ENCODE measurements at places on chromosomes 2 and 18.

DNA sequence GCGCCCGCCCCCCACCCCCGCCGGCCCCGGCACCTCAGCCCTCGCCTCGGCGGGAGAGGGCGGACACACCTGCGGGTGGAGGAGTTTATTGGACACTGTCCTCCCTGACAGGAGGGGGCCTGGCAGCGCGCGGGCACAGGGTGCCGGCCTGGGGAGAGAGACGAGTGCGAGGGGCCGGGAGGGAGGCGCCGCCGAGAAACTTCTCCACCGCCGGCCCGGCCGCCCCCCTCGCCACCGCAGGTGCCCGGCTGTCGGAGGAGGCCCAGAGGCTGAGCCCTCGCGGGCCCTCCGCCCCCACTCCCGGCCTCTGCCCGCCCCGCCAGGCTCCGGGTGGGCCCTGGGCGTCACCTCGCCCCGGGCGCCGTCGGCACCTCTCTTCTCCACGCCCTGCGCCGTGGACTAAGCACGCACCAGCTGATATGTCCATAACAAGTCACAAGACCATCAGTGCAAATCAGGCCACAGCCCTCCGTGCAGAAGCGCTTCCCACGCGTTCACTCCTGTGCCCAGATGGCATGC is 311.3 kb downstream of the CELF4 start:
- no peak for DNase-seq

DNA sequence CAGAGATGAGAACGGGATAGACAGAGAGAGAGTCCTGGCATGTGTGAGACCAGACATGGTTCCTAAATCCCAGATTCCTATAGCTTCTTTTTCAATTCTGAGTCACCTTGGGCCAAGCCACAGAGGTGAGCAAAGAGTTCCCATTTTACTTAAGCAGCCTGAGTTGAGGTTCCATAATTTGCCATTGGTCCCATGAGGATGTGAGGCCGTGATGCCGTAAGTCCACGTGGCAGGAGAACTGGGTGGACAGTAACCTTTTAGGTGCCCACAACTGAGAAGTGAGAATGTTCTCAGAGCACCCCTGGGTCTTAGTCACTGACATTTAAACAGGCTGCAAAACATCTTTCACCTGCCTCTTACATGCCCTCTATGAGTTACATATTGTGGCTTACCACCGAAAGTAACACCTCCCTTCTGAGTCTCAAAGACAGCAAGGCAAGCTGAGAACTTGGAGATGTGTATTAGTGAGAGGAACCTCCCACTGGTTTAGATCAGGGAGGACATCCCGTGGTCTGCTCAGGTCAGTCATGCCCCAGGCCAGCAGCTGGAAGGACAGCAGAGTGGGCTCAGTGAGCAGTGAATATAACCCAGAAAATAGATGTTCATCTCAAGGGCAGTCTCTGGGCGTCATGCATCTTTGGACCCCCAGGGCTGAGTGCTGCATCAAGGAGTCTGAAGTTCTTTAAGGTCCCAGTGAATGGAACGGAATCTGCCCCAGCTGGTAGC is 127.9 kb upstream of the LGALSL start:
- DNase-seq = no peak

GRCh38 chr18:48601343-48601742 is 62.5 kb downstream of the CTIF start:
- no peak for DNase-seq

- DNase-seq = no peak
Observed at GRCh38 chr18:48932462-48932818, 18.3 kb downstream of the SMAD7 start.

- no peak for DNase-seq
Observed at GRCh38 chr2:85162746-85163301, 29.6 kb downstream of the TCF7L1 start.

DNA sequence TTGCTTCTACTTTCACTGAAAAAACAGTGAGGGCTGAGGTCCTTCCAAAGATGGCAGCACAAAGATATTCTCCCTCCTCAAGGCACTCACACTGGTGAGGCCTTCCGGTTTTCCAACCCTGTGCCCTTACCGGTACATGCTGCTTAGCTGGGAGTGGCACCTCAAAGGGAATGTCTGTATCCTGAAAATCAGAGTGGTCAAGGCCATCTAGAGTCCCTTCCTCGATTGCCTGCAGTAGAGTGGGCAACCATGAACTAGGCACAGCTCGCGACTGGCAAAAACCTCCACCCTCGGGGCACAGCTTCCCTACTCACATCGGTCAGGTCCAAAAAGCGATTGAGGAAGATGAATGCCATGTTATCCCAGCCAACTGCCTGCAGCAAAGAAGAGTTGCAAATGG is 3.4 kb downstream of the KRTCAP3 start:
- no peak for DNase-seq

DNA sequence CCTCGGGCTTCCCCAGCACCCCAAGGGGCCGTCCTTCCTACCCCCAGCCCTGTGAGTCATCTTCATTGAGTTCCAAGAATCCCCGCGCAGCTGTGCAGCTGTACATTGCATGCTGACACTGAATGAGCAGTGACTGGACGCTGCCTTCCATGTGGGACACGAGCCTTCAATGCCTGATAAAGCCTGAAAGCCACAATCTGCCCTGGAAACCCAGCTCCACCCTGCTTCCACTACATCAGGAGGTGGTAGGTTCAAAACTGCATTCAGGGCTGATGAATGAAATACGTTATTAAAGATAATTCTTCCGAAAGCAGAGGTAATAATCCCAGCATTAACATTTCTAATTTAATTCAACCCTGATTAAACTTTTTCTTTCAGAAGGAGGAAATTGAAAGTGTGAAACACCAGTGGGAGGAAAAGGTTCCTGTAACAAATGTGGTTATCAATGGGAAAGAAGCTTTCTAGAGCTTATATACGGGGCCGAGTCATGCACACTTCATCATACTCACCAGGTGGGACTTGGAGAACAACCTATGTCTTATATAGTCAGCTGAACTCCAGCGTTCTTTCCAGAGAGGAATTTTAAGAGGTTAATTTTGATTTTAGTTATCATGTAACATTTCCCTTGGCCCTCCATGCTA is 360.1 kb downstream of the LPIN1 start:
- DNase-seq = no peak

DNA sequence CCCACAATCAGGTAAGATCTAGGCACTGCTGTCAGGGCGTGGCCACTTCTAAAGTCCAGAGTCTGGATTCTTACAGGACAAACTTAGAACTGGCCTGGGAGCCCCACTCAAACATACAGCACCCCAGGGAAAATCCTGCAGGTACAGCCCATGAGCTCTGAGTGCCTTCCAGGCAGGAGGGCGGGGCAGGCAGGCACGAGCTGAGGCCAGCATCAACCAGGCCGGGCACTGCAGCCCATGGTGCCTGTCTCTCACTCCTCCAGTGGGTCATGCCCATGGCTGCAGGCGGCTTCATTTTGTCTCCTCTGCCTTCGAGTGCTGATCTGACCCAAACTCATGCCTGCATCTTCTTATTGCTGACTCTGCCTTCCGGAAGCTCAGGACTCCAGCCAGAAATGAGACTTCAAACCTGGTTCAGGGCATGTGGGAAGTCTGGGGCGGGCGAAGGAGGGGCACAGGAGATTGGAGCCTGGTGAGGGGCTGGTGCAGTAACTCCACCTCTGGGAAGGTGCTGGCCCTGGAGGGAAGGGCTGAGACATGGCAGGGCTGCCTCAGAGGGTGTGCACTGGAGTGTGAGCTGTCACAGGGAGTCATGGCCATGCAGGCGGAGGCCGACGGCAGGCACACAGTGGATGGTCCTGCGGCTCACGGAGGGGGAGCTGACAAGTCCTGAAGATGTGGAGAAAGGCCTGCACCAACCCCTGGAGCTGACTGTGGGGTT is 40.5 kb downstream of the HS6ST1 start:
- DNase-seq = no peak

DNA sequence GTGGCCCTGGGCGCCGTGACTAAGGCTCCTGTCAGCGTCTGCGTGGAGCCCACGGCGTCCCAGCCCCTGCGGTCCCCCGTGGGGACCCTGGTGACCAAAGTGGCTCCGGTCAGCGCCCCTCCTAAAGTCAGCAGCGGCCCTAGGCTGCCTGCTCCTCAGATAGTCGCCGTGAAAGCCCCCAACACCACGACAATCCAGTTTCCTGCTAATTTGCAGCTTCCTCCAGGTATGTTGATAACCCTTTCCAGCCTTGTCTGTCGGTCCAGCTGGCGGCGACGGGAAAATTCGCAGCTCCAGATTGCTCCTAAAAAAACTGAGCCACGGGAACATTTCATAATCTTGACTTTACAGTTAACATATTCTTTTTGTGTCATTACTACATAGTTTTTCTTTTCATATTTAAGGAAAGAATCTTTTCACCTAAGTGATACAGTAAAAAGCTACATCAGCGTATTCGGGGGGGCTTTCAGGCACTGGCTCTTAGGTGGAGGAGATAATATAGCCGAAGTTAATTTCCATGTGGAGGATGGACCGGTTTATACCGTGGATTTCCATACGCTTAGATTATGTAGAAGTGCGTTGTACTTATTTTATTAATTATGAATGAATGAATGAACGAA is 916 bp downstream of the TAF4B start:
- no peak for DNase-seq

DNA sequence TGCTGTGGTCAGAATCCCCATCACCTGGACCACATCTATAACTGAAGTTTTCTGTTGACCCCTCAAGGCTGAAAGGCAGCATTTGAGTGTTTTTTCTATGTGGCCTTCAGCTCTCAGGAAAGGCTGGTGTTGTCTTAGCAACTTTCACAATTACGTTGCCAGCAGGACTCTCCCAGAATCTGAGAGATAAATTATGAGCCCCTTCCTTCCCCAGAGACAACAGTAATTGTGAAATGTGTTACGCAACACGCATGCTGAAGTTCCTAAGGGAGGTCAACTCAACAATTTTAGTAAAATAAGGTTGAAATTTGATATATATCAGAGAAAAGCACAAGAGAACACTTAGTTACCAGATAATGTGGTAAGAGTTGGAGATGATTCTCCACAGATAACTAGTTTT is 216.5 kb upstream of the SLC8A1 start:
- DNase-seq = no peak

GRCh38 chr2:106563195-106563594 is 76.0 kb downstream of the CD8B2 start:
- DNase-seq = no peak

- DNase-seq = no peak
Observed at GRCh38 chr2:44616667-44617155, 255.0 kb downstream of the CAMKMT start.

DNA sequence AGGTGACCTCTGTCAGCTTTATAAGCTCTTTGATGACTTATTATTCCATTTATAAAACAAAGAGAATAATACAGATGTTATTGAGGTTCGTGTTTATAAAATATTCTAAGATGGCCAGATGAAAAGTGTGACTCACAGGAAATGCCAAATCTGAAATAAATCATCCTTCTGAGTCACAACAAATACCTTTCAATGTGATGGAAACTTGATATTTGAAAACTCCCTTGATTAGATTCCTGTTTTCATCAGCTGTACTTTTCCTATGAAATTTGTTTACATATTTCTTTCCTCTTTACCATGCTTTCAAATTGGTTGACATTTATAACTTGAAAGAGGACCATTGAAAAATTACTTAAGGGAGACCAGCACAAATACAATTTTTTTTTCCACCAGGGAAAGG is 30.6 kb upstream of the PPP1R1C start:
- DNase-seq = no peak

- no peak for DNase-seq
Observed at GRCh38 chr2:14420851-14421250, 211.7 kb upstream of the LRATD1 start.

- no peak for DNase-seq
Observed at GRCh38 chr2:237282568-237283128, 131.3 kb downstream of the COL6A3 start.

DNA sequence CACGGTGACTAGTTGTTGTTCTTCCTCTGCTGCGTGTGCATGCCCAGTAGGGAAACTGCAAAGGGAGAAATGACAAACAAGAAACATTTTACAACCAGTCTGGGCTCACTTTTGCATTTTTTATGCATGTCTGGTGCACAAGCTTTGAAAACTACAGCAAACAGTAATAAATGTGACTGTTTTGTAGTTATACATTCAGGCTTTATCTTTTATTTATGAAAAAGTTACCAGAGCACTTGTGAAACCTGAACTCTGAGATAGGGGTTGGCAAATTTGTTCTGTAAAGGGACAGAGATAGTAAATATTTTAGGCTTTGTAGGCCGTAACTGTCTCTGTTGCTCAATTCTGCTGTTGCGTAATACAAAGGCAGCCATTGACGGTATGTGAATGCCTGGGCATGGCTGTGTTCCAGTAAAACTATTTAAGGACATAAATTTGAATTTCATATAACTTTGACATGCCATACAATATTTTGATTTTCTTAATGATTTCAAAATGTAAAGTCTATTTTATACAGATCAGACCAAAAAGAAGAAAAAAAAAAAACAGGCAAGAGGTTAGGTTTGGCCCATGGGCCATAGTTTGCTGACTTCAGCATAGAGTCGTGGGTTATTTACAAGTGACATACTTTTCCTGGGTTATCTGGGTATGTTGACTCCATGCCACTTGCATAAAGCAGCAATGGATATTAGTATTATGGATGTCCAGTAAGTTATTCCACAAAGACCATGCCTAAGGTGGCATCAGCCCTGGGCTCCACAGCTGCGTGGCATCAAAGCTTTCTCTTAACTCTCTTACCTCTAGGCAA is 53.6 kb upstream of the EML6 start:
- DNase-seq = no peak

GRCh38 chr2:73069855-73070642 is 1.5 kb downstream of the SFXN5 start:
- DNase-seq = no peak

DNA sequence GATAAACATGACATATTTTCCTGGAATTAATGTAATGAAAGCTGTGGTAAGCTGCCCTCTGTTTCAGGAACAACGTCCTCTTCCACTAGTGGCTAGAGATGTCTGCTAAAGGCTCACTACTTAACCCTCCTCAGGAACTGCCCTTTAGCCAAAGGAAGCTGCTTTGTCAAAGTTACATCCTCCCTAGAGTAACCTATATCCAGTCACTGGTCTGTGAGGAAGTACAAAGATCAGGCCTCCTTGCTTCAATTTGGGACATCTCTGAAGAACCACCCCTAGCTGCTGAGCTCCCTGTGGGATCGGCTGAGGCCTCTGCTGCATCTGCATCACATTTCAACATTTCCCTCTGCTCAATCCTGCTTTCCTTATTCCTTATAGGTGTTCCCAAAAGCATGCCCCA is 107.8 kb downstream of the PRELID3A start:
- no peak for DNase-seq

DNA sequence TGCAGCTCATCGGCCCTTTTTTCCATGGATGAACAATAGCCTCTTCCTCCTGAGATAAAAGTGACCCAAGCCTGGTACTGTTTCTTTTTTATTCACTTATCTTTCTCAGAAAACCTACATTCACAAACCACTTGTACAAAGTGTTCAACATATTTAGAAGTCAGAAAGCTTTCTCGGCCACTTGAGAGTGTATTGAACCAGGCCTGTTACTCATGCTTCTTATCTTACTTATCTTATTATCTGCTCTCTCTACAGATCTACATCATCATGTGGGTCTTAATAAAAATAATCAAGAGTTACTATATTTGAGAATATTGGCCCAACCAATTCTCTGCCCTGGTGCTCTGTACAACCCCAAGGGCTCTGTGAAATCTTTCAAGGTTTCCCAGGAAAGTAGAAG is 242.1 kb downstream of the MREG start:
- no peak for DNase-seq

All from NCI-H2081 treated with DMSO at 0.1 percent for 48 hours (cell line).